ENCODE measurements at places on chromosomes 13 and 19. TPM values are rescaled to one million over a fixed set of nuclear protein-coding genes. Genes with fewer than 3 reads are reported as not detected.
A peak's percentile ranks its signal among the peaks of the same experiment; 100 is the strongest.

- DNase-seq: no peak
Measured at GRCh38 chr13:76975863-76976262, 16.0 kb upstream of the CLN5 start.

GRCh38 chr13:108669381-108669780, 40.0 kb downstream of the MYO16 start:
- peak; percentile 0 for DNase-seq

CNN2 gene
- total RNA-seq: 101 TPM

GRCh38 chr13:81017513-81018152, 676.7 kb upstream of the SPRY2 start:
- DNase-seq: peak; percentile 72

MCEMP1 gene
- not detected for total RNA-seq

- peak; percentile 31 for DNase-seq
Measured at GRCh38 chr19:46766569-46767317, 20.5 kb upstream of the STRN4 start.

EFNB2 gene
- 3.4 TPM for total RNA-seq

DNA sequence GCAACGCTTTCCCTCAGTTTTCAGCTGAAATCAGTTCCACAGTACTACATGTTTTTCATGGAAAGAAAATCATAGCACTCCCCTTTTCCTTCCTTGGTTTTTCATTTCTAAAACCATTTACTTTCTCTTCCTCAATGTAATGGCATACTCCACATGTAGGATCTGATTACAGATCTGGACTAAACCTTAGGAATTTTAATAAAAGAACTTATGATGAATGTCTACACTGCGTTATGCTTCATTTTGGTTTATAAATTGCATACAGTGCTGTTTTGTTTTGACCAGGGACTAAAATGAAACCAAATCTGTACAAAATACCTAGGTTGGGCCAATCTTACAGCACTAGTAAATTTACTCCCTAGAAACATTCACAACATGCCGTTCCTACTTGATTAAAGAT, 589.9 kb downstream of the TBC1D4 start:
- no peak for DNase-seq

DNA sequence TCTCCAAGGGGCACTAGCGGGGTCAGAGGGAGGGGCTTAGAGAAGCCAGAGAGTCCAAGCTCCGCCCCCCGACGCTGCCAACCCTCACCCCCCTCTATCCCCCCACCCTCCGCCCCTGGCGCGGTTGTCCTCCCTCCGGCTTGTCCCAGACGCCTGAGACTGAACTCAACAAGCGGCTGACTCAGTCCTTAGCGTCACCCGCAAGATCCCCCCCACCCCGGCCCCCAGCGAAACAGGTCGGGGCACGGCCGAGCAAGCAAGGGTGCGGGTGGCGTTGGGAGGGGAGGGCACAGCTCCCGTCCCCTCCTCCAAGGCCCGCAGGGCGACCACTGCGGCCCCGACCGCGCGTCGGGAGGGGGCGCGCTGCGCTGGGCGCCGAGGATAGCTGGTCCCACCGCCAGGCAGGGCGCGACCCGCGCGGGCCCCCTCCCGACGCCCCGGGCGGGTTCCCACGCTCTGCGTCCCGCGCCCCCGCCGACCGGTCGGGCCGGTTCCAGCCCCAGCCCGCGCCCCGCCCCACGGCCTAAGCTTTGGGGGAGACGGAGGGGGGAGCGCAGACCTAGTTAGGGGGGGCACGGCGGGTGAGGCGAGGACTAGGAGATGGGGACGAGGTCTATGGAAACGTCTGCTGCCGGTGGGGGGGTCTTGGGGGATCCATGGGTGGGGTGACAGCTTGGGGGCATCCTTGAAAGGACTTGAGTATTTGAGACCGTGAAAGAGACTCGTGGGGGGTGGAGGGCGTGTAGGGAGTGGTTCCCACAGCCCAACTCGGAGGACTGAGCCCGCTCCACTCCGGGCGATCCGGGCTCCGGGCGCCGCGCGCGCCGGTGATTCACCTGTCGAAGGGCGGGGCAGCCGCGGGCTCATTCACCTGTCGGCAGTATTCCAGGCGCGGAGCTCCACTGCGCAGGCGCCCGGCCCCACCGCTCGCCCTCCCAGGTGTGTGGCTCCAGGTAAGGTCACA, 5.1 kb downstream of the NOTCH3 start:
- peak; percentile 47 for DNase-seq

- DNase-seq: no peak
Measured at GRCh38 chr19:32367948-32368536, 22.6 kb downstream of the ZNF507 start.

GRCh38 chr19:23393121-23393520, 2.1 kb downstream of the ZNF91 start:
- no peak for DNase-seq

GRCh38 chr19:17830567-17831418, 9.5 kb upstream of the INSL3 start:
- peak; percentile 63 for DNase-seq

ODAD3 gene
- 0.08 TPM for total RNA-seq

DNA sequence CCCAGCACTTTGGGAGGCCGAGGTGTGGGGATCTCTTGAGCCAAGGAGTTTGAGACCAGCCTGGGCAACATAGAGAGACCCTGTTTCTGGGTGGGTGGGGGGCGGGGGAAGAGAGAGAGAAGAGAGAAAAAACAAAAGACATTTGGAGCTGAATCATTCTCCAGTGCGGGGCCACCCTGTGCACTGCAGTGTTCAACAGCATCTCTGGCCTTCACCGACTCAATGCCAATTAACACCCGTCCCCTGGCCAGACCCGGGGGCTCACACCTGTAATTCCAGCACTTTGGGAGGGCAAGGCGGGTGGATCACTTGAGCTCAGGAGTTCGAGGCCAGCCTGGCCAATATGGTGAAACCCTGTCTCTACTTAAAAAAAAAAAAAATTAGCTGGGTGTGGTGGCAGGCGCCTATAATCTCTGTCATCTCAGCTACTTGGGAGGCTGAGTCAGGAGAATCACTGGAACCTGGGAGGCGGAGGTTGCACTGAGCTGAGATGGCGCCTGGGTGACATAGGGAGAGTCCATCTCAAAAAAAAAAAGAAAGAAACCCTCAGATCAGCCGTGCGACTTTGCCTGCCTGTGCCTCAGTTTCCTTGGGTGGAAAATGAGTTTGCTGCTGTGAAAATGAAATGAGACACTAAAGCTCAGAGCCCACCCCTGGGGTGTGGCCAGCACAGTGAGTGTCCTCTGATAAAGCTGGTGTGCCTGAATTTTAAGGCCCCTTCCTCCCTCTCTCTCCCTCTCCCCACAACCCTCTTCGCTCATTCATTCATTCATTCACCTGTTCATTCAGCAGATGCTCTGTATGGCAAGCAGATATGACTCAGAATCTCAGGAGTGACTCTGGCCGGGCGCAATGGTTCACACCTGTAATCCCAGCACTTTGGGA, 6.4 kb downstream of the KLF2 start:
- peak; percentile 21 for DNase-seq

GRCh38 chr13:47133011-47133445, 236.2 kb upstream of the HTR2A start:
- DNase-seq: peak; percentile 16

DNA sequence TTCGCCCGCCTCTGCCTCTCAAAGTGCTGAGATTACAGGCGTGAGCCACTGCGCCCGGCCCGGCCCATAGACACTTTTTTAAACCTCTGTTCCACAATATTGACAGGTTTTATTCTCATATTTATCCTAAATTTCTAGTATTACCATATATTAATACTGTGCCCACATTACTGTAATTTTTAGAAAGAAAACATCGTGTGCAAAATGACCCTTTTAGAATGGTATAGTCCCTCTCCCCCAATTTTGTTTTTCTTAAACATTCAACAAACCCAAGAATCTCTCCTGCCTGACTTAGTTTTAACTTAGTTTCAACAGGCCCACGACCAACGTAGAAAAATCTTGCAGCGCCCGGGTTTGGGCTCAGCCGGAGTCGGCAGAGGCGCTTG, 9.1 kb downstream of the CDX2 start:
- no peak for DNase-seq

PSG11 gene
- total RNA-seq: not detected

ZNF792 gene
- 3.0 TPM for total RNA-seq

ZNF888 gene
- 4.7 TPM for total RNA-seq

ZNF540 gene
- 0.36 TPM for total RNA-seq

- DNase-seq: no peak
Measured at GRCh38 chr19:11577451-11578257, at the start of gene ACP5. ACP5 (minus strand) TSS chr19:11577645; CDS start chr19:11577317, 328 bp downstream.

PRODH2 gene
- not detected for total RNA-seq

DNA sequence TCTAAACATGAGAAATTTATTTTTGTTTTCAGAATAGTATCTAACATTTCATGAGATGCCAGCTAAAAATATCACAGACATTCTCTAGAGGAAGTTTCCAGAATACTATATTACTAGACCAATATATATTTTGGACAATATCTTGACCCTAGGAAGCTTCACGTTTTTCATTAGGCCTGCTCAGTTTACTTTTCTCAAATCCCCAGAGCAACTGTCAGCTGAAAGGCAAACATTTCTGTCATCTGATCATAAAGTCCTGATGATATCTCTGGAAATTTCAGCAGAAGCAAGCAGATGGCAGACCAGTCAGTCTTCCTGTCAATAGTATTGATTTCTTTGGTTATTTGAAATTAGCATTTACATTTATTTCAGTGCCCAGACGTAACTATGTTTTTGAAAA, 4.0 kb downstream of the POSTN start:
- DNase-seq: no peak

- DNase-seq: no peak
Measured at GRCh38 chr19:45235485-45235884, 9.7 kb downstream of the EXOC3L2 start.

IGFL3 gene
- not detected for total RNA-seq

BST2 gene
- total RNA-seq: 48.1 TPM

GRCh38 chr19:45637890-45638667, 1.1 kb downstream of the EML2 start:
- DNase-seq: peak; percentile 32
